ENCODE measurements at places on chromosomes 12 and 14. TPM values are rescaled to one million over a fixed set of nuclear protein-coding genes. Genes with fewer than 3 reads are reported as not detected.

Gene ALX1
- total RNA-seq = not detected

GRCh38 chr14:72513965-72514659 is 379.8 kb downstream of the DPF3 start:
- DNase-seq = no peak

DNA sequence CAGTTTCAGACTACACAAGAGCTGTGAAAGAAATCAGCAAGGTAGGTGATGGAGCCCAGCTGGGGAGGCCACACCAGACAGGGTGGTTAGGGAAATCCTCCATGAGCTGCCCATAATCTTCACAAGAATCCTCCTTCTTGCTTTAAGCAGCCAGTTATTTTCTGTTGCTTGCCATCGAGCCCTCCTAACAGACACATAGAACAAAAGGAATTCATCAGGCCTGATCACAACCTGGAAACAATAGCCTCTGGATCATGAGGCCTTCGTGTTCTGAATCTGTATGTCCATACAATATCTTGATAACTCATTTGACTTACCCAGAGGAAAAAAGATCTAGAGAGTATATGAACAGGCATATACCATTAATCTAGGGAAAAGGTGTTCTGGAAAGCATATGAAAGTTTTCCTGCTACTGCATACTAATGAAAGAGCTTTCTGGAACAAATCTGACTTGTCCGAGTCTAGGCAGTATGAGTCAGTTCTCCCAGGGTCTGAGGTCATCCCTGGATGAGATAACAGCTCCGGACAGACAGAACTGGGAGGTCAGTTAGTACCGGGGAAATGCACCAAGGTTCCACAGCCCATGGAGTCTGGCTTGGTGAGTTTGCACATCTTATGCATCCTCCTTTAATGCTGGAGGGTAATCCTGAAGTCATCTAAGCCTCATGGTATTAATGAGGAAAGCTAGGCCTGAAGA is 52.8 kb upstream of the ELK3 start:
- peak; percentile 76 for DNase-seq

GRCh38 chr12:58314610-58315009 is 373.2 kb downstream of the ATP23 start:
- DNase-seq = no peak

Data from adrenal gland (tissue), 19 donors.